ENCODE measurements at places on chromosomes 7 and 10. TPM values are rescaled to one million over a fixed set of nuclear protein-coding genes. Genes with fewer than 3 reads are reported as not detected.

The FAM25C gene
- total RNA-seq = not detected

The LRIT1 gene
- not detected for total RNA-seq

The BTBD16 gene
- not detected for total RNA-seq

The KIAA1217 gene
- total RNA-seq = 0.70 TPM

The SUPV3L1 gene
- 35.7 TPM for total RNA-seq

The GJD4 gene
- not detected for total RNA-seq

The STN1 gene
- total RNA-seq = 31.6 TPM

The STEAP1 gene
- not detected for total RNA-seq

The HOXA6 gene
- not detected for total RNA-seq

The ARMC10 gene
- 28.4 TPM for total RNA-seq

The DRGX gene
- not detected for total RNA-seq

The NANOS1 gene
- total RNA-seq = 0.64 TPM

The CRHR2 gene
- not detected for total RNA-seq
